Gastrocnemius medialis (tissue), 4 donors: ENCODE measurements at places on chromosomes 3 and 15.

DNA sequence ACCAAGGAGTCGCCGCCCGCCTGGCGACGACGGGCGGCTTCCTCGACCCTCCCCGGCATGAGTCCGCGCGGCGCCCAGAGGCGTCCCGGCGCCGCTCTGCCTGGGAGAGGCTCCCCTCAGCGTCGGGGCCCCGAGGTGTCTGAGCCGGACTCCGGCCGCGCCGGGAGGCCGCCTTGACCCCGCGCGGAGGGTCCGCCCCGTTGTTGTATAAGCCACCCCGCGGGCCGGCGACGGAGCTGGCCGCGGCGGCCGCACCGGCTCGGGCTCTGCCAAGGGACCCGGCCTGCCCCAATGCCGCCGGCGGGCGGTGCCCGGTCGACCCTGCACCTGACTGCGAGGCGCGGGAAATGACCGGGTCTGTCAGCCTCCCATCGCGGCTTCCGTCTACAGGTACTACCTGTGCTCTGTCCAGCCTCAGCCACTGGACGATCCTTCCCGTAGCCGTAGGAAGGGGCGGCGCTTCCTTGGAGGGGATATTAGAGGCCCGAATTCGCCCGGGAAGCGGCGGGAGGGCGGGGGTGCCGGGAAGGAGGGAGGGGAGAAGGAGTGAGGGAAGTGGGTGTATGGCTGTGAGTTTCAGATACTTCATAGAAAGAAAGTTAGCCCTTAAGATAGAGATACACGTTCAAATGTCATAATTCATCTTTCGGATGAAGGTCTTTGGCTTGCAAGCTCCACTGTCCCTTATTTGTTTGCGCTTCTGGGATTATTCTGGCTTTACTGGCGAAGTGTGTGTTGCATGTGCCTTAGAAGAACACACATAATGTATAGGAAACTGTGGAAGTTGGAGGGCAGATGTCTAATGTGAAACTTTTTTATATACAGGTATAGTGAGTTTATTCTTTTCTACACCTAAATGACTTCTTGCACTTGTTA is 620 bp downstream of the ABHD5 start:
- peak; percentile 52 for DNase-seq

DNA sequence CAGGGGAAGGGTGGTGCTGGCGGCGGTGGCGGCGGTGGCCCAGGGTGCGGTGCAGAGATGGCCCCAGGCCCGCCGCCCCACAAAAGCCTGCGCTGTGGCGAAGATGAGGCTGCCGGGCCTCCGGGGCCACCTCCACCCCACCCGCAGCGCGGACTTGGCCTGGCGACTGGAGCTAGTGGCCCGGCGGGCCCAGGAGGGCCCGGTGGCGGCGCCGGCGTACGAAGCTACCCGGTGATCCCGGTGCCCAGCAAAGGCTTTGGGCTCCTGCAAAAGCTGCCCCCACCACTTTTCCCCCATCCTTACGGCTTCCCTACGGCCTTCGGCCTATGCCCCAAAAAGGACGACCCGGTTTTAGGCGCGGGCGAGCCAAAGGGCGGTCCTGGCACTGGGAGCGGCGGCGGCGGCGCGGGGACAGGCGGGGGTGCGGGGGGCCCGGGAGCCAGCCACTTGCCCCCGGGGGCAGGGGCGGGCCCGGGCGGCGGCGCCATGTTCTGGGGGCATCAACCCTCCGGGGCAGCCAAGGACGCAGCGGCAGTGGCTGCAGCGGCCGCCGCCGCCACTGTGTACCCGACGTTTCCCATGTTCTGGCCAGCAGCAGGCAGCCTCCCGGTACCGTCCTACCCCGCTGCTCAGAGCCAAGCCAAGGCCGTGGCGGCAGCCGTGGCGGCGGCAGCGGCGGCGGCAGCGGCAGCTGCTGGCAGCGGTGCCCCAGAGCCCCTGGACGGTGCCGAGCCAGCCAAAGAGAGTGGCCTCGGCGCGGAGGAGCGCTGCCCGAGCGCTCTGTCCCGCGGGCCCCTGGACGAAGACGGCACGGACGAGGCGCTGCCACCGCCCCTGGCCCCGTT is 1.6 kb downstream of the SKOR1 start:
- no peak for DNase-seq

DNA sequence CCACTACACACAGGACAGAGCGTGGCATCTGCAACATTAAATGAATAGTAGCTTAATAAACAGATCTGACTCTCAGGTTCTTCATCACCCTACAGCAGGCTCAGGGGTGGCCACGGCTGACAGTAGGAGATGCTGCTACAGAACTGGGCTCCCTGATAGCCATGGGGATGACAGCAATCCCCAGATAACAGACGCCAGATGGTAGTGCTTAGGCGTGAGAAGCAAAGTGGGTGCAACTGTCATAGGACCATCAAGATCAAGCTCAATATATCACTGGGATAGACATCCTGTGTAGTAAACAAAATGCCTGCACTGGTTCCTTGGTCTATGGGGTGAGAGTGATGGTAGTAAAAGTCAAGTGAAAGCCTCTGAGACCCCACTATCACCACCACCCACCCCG is 2.6 kb upstream of the TPRA1 start:
- no peak for DNase-seq

- DNase-seq, result no peak
Measured at GRCh38 chr3:181695661-181696491, 15.8 kb upstream of the SOX2 start.

GRCh38 chr15:71114887-71115566 is at the start of gene THSD4:
Gene THSD4, plus strand, starts transcription at chr15:71115471.
- DNase-seq, result peak; percentile 60

- DNase-seq, result no peak
Measured at GRCh38 chr3:42020684-42021307, 58.9 kb upstream of the ULK4 start.

GRCh38 chr3:197793247-197793646 is 2.2 kb downstream of the LRCH3 start:
- DNase-seq, result no peak

DNA sequence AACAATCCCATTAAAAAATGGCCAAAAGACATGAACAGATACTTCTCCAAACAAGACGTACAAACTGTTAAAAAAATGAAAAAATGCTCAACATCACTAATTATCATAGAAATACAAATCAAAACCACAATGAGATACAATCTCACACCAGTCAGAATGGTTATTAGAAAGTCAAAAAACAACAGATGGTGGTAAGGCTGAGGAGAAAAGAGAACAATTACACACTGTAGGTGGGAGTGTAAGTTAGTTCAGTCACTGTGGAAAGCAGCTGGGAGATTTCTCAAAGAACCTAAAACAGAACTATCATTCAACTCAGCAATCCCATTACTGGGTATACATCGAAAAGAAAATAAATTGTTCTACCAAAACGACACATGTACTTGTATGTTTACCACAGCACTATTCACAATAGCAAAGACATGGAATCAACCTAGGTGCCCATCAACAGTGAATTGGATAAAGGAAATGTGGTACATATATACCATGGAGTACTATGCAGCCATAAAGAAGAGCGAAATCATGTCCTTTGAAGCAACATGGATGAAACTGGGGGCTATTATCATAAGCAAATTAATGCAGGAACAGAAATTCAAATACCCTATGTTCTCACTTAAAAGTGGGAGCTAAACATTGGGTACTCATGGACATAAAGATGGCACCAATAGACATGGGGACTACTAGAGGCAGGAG is 51.5 kb downstream of the MYO1E start:
- no peak for DNase-seq

DNA sequence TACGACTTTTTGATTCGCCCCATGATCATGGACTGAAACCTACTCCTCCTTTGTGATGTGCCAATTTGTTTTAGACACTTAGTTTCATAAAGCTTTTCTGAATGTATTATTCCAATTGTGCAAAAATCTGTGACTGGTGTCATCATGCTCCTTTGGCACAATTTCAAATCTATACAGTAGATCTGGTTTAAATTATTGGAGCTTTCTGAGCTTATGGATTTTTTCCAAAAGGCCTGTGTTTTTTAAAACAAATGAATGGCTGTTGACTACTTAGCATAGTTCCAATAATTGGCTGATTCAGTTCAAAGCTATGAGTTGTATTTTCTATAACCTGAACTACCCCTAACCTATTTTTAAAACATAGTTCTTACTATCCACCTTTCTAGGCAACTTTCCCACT is 282.7 kb downstream of the CNTN3 start:
- no peak for DNase-seq

DNA sequence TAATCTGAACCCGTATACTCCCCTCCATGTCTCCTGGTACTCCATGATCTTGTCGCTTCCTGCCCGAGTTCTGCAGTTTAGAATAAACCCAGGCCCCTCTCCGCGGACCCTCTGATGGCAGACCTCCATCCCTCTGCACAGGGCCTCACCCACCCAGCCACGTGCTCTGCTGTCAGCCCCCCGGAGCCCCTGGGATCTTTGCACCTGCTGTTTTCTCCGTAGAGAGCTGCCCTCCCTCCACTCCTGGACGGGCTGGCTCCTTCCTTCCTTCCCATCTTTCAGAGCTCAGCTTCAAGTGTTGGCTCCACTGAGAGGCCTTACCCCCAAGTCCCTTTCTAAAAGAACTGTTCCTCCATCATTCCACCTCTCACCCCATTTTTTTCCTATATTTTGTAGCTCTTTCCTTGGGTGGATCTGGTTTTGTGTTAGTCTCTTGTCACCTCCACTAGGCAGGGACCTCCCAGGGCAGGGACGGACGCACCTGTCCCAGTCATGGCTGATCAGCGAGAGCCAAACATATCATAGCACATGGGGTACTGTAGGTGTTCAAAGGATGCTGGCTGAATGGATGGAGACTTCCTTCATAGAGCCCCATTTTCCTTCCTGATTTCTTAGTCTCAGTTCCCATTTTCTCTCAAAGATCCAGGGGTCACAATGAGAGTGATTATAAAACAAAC is 106.6 kb downstream of the VGLL4 start:
- DNase-seq, result no peak

DNA sequence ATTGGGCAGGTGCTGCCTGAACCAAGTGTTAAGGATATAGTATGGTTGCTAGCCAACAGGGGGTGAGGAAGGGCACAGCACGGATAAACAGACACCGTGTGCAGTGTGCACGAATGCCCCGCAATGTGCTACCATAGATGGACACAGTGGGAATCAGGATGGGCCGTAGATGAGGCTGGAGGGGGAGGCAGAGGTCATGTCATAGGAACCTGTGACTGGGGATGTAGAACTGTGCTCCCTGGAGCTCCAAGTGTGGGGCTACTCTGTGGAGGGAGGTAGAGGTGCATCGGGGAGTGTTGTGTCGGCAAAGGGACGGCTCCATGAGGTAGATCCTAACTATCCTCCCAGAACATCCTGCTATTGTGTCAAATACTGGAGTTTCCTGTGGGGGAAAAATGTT is 102.5 kb downstream of the TNIK start:
- no peak for DNase-seq

GRCh38 chr3:52670621-52671521 is 14.8 kb downstream of the PBRM1 start:
- DNase-seq, result peak; percentile 10

DNA sequence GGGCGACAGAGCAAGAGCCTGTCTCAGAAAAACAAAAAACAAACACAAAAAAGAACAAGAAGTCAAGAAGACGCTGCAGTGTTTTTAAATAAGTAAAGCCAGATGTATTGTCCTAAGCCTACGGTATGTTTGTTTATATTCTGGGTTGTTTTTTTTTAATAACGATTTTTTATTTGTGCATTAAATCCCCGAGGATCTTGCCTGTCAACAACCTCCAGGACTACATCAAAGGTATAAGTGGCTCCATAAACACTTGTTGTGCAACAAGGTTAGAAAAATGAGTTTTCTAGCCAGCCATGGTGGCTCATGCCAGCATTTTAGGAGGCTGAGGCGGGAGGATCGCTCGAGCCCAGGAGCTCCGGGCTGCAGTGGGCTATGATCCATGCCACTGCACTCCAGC is 26.1 kb downstream of the ITGB5 start:
- DNase-seq, result no peak

- no peak for DNase-seq
Measured at GRCh38 chr3:113531826-113532697, at the start of gene SIDT1. Gene SIDT1, plus strand, starts transcription at chr3:113532555. Its CDS starts 467 bp downstream, at chr3:113533022.

- DNase-seq, result no peak
Measured at GRCh38 chr3:88828466-88828865, 279.0 kb upstream of the EPHA3 start.

DNA sequence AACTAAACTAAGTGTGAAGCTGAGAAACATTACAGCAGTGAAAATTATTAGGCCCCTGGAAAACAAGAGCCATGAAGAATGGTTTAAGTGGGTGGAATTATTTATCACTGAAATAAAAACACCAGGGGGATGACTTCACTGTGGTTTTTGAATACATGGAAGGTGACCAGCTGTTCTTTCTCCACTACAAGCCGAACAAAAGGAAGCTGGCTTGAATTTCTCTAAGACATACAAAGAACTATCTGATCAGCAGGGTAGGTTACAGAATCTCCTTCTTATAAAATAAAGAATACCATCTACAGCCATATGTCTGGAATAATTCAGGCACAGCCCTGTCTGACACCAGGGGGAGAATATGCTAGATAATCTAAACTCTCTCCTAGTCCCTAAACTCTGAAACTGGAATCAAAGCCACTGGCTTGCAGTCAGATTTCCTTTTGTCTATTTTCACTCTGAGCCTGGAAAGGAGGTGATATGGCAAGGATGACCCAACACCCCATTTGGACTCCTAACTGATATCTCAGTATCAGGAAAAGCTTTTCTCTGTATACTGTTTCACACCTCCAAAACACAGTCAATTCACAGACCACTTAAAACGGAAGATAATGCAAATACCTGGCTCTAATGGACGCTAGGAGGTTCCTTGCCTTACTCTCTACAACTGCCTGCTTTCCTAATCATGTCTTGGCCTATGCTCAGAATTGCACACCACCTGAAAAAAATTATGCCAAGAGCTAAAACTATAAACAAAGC is 31.2 kb downstream of the SPATA12 start:
- DNase-seq, result no peak

DNA sequence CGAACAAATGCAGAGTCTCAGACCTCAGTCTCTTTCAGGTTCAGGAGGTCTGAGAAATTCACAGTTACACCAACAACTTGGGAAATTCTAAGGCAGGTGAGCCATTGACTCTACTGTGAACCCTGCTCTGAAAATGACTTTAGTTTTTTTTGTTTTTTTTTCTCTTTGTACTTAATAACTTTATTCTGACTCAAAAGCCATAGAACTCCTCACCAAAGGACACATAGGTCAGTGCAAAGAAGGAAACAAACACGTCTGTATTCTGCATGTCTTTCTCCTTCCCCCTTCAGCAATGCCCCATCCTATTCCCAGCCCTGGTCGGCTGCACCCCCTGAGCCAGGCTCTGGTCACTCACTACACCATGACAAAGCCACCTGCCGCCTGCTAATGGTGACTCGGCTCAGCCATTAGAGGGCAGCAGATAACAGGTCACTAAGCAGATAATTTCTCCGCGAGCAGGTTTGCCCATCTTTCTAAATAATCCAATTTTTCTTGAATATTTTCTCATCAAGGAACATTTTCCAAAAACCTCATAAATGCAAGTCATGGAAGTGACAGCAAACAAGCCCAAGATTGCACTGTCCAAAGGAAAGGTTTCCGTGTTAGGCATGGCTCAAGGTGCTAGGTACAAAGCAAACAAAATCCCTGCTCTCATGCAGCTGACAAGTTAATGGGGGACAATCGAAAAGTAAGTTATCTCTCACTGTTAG is 37.7 kb downstream of the TM4SF4 start:
- DNase-seq, result peak; percentile 43

GRCh38 chr3:72760225-72760624 is 88.0 kb downstream of the SHQ1 start:
- DNase-seq, result no peak

- DNase-seq, result no peak
Measured at GRCh38 chr15:99537344-99537743, 28.4 kb upstream of the MEF2A start.

GRCh38 chr3:11161666-11162065 is 7.4 kb downstream of the HRH1 start:
- DNase-seq, result no peak

- no peak for DNase-seq
Measured at GRCh38 chr3:54067055-54067698, 55.2 kb upstream of the CACNA2D3 start.
